ENCODE measurements at places on chromosomes 7 and 10.

DNA sequence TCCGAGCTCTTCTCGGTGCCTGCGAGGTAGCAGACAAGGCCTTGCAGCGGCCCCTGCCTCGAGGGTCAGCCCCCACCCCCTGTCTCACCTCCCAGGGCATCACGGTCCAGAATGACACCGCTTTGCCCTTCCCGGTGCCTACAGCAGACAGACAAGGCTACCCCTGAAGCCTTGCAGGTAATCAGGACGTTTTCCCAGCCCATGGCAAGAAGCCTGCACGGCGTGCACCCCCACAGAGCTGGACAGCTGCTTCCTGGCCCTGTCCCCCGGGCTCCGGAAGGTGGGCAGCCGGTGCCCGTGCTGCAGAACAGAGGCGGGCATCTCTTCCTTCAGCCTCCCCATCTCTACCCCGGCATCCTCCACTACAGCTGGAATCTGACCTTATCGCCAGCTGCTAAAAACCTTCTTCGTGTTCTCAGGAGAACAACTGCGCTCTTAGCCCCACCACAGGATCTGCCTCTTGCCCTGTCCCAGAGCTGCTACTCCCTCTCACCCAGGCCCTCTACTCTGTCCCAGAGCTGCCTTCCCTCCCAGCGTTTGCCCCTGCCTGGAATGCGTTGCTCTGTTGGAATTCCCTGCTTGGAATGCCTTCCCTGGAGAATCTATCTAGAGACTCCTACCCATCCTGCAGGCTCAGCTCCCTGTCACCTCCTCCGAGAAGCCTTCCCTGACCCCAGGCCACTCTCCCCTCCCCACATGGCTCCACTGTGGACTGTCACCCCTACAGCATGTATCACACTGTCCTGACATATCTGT, 4.7 kb downstream of the MYL10 start:
- no peak for DNase-seq

GRCh38 chr7:512541-513311, 6.9 kb downstream of the PDGFA start:
- DNase-seq: no peak

GRCh38 chr7:19971956-19972355, 198.5 kb upstream of the TMEM196 start:
- no peak for DNase-seq

DNA sequence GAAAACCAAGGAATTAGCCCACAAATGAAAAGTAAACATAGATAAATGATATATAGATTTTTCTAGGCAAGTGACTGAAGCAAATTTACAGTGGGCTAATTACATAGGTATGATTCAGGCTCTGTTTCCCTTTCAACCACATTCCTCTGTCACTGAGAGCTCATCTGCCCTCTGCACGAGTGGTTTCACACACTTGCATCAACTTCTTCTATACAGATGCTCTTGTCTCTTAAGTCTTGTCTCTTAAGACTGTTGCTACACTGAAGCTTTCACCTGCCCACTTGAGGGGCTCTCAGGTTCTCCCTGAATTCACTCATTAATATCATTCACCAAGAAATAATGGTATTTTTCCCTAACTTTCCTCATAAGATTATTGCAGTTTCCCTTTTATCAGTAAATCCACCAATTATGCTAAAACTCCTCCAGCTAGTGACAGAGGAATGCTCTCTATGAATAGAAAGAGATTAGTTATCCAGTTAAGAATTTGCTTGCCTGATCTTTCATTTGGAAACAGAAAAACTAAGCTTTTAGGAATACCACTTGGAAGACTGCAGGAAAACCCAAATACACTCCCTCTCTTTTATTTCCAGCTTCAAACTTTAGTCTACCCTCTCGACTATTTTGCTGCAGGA, 95.7 kb downstream of the ELAPOR2 start:
- no peak for DNase-seq

DNA sequence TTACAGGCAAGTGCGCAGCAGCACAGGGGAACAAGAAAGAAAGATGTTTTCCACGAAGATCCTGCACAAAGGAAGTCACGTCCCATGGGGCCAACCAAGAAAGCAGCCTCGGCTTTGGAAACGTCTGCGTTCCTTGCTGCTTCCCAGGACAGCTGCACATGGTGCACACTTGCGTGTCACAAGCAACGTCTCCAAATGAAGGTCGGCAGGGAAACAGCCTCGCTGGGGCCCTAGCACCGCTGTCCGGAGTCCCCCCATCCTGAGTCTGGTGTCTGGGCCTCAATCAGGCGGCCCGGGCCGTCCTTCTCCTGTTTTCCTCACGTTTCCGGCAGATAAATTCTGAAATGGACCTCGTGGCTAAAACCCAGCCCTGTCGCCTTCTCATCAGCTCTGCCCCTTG, 206.2 kb downstream of the DIP2C start:
- no peak for DNase-seq

GRCh38 chr10:133452453-133452852, 1.3 kb upstream of the SCART1 start:
- DNase-seq: no peak

GRCh38 chr10:122301811-122302115, 30.7 kb downstream of the BTBD16 start:
- DNase-seq: no peak

DNA sequence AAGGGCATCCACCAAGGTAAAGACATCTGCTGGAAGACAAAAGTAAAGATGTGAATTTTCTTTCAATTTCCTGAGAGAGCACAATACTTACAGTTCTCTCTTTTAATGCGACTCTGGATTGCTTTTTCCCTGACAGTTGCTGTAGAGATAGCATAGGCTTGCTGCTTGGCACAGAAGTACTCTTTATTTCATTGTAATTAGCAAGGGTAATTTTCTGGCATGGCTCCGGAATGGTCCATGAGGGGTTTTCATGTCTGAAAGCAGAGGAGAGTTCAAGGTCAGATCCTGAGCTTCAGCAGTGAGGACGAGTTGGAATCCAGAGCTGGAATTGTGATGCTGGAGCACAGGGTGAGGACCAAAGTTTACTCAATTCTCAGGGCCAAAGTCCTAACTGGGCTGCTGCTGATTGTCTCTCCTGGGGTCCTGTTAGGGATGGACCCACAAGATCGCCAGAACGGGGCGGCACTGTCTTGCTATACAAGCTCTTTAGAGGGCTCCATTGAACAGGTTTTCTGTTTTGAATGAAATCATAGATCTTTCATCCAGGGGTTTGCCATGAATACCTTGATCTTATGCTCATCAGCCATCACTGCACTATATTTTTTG, 190.0 kb upstream of the MKI67 start:
- no peak for DNase-seq

GRCh38 chr7:36814311-36814710, 90.0 kb upstream of the AOAH start:
- no peak for DNase-seq

DNA sequence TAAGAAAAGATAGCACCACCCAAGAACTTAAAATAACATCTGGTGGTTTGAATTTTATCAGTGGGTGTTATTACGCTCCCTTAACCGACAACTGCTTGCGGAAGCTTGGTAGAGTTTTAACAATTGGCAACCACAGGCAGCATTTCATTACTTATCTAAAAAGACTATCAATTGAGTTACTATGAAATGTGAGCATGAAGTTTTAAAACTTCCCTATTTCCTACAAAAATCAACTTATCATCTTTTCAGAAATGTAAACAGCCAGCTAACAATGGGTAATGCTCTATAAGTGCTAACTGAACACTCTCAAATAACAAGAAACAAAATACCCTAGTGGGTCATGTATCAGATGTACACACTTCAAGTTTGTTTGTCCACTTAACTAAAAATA, 68.8 kb downstream of the OSBPL3 start:
- no peak for DNase-seq

DNA sequence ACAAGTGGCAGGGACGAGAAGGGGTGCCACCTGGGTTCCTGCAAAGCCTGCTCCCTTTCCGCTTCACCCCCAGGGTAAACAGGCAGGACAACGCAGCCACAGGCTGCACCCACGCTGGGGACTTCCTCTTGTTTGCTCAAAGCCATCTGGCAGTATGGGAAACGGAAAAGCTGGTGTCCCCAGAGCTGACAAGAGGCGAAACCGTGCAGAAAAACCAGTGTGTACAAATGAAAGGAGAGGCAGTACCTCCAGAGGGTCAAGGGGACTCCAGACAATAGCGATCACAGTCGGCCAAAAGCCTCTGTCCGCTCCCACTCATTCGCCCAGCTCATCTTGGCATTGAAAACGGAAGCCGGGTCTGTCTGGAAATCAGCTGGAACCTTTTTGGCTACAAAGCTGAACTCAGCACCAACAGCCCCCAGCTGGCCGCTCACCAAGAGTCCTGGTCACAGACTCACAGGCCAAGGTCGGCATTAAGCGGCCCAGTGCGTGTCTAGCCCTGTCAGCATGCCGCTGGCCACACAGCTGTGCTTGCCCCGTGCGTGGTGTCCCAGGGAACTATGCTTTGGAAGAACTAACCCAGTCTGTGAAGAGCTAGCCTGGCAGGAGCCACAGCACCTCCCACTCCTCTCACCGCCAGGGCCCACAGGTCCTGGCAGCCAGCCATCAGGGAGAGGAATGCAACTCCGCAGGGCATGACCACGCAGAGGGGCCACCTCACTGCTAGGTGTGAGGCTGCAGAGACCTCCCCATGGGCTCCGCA, 10.4 kb downstream of the TNS3 start:
- no peak for DNase-seq

DNA sequence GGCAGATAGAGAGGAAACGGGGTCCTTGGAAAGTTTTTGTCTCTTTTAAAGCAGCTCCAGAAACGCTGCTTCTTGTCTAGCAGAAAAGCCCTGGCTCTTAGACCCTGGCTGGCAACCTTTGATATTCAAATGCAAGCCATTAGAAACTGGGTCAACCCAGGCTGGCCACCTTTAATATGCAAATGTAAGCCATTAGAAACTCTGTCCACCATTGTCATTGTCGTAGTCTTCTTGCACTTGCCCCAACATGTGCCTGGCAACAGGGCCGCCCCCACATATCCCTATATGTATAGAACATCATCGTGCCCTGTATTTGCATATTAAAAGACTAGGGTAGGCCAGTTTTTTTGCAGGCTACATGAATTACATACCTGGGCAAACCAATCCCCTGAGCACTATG, 621.3 kb upstream of the DPP6 start:
- DNase-seq: no peak

- DNase-seq: no peak
Measured at GRCh38 chr7:37452346-37452745, 3.7 kb upstream of the ELMO1 start.

DNA sequence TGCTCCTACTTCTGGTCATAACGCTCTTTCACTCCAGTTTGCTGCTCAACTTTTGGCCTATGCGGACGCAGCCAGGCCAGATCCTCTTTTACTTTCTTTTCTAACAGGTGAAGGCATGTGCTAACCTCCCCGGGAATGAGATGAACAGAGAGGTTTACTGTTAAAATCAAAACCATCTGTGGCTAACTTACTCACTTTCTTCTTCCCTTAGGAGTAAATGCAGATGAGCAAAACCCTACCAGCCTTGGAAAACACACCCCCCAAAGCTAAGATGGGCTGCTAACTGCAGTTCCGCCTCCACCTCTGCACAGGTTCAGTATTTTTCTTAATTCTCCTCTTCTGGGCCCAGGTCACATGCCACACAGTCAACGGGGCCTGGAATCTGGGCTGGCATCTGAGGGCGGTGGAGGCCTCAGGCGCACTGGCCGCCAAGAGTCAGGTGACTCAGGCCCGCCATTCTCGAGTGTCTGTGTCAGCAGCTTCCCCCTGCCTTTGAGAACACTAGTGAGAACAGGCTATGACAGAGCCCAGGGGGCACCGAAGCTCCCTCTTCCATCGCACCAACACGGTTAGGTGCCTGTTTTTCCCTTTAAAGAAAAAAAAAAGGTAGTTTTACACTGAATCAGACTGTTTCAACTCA, 11.1 kb downstream of the FAM53B start:
- peak; percentile 74 for DNase-seq

DNA sequence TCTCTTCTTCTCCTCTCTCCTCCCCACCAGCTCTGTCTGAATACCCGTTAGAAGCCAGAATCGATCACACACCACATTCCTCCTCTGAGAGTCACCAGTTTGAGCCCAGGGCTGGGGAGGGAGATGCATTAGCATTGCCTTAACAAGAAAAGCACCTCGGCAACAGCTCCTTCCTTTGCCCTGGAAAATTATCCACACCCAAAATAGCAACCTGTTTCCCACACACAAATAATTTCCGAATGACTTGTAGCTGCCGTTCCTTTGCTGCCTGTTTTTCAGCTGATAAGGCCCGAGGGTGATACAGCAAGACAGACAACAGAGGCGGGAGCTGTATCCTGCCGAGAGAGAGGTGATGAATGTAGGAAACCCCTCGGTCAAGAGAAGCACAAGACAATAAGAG, 91.3 kb downstream of the CPXM2 start:
- no peak for DNase-seq

DNA sequence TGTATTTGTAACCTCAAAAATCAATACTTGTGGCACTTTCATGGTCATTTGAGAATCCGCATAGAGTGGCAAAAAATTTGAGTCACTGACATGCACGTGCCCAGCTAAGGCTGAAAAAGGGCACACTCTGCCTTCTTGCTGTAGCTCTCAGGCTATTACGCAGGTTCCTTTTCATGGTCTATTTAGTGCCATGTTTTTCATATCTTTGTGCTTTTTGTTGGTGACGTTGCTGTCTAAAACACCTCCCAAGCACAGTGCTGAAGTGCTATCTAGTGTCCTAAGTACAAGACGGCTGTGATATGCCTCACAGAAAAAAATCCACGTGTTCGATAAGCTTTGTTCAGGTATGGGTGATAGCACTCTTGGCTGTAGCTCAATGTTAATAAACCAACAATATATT, 50.9 kb downstream of the CREB3L2 start:
- DNase-seq: no peak
